ENCODE measurements at places on chromosomes 2 and 18. TPM values are rescaled to one million over a fixed set of nuclear protein-coding genes. Genes with fewer than 3 reads are reported as not detected.

DNA sequence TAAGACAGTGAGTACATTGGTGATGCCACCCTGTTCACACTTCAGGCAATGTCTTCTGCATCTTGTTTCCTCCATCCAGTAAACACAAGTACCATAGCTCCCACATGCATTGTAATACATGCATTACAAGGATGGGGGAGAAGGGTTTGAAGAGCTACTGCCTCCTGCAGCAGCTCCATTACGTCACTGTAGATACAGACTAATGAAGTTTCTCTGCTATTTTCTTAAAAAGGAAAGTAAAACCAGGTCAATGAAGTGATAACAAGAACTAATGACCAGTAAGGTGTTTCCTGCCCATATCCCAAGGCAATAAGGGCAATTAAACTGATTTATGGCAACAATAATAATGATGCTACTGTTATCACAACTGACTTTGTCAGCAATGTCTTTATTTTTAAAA lies 18.2 kb upstream of the BBS5 start:
- no peak for DNase-seq

GRCh38 chr2:121596221-121597080 lies 52.8 kb downstream of the CLASP1 start:
- DNase-seq, result no peak

GRCh38 chr2:105425936-105426625 lies 27.2 kb upstream of the FHL2 start:
- DNase-seq, result no peak

GRCh38 chr2:233418761-233419546 lies 64.7 kb downstream of the DGKD start:
- DNase-seq, result peak; percentile 52

DNA sequence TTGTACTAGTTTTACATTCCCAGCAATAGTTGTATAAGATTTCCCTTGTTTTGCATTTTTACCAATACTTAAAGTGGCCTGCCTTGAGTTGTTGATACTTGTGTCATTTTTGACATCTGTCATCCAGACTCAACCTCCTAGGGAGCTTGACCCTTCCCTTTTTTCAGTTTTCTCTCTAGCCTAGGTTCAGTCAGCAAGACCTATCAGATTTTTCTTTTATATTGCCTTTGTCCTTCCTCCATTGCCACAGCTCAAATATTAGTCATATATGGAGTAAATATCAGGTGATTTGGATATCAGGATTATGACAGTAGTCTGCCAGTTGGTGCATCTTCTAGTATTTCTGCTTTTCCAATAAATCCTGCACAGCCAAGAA lies 13.4 kb downstream of the CENPO start:
- DNase-seq, result no peak

- DNase-seq, result peak; percentile 87
These were observed at the start of gene TET3 for GRCh38 chr2:73984203-73984921. Gene TET3, plus strand, starts transcription at chr2:73984910. Its CDS starts 1,494 bp downstream, at chr2:73986404.

GRCh38 chr2:48530033-48530811 lies at the start of gene STON1:
Gene STON1, plus strand, starts transcription at chr2:48530154. Its CDS starts 50,480 bp downstream, at chr2:48580634.
- DNase-seq, result peak; percentile 83

- no peak for DNase-seq
These were observed 9.3 kb downstream of the ARMC9 start for GRCh38 chr2:231207734-231208133.

The COL6A3 gene
- 59.5 TPM for total RNA-seq

The CFAP65 gene
- 2.0 TPM for total RNA-seq

The HOXD4 gene
- total RNA-seq, result 27.8 TPM

The DNAH7 gene
- 15.7 TPM for total RNA-seq

The CXCR4 gene
- 51.9 TPM for total RNA-seq

The GAREM1 gene
- total RNA-seq, result 47.0 TPM

The FTCDNL1 gene
- 3.4 TPM for total RNA-seq

The REG3A gene
- total RNA-seq, result not detected

The C1QL2 gene
- not detected for total RNA-seq

All from kidney (tissue), 22 donors.